Lower lobe of right lung (tissue), 2 donors: ENCODE measurements at places on chromosomes 13 and 19. TPM values are rescaled to one million over a fixed set of nuclear protein-coding genes. Genes with fewer than 3 reads are reported as not detected.
A peak's percentile ranks its signal among the peaks of the same experiment; 100 is the strongest.

OR7C1 gene
- 0.18 TPM for total RNA-seq

C1QTNF9 gene
- total RNA-seq, result not detected

KIRREL2 gene
- 0.12 TPM for total RNA-seq

USF2 gene
- total RNA-seq, result 171 TPM

ZFP28 gene
- 6.4 TPM for total RNA-seq

DNA sequence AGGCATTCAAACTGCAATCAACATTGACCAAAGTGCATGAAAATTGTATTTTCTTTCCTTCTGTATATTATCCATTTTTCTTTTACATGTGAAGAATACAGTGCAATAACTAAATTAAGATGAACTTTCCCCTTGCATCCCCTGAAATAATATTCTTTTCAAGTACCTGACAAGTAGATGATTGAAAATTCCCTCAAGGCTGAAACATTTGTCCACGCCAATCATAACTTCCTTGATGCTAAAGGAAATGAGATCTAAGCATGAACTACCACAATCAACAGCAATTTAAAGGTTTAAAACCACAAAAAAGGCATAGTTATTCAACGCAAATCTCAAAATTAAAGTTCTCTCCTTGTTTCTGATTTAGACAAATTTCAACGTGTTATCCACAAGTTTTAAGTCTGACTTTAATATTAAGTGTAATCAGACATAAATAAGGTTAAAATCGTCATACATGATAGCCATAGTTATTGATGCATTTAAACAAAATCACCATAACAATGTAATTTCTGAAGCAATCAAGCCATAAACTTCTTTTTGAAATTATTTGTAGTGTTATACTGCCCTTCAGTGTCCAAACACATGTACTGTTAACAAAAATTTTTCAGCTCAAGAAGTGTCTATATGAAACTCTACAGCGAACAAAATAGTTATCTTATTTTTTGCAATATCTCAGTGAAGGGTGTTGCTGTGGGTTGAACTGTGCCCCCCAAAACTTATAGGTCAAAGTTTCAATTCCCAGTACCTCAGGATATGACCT is 169.5 kb downstream of the DCLK1 start:
- no peak overlapping the region for H3K4me3 ChIP-seq
- H3K27me3 ChIP-seq, result no peaks in the 10 kb centered on the region
- no peak for DNase-seq
- H3K27ac ChIP-seq, result no peak overlapping the region
- H3K36me3 ChIP-seq, result no peaks in the 10 kb centered on the region

DNA sequence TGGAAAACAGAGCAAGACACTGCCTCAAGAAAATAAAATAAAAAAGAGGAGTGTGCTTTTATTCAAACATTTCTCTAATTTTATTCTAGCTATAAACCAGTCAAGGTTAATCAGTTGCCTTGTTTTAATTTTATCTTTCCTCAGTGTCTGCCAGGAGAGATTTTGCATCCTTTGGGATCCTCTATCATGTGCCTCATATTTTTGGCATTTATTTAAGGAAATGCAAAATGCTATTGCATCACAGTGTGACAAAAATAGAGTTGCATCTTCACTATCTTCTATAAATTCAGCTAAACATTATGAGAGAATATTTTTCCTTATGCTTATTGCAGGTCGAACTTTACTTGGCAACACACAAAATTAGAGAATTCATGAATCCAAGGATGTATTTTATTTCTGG is 639.0 kb upstream of the KLF12 start:
- H3K27ac ChIP-seq, result no peak overlapping the region
- no peaks in the 10 kb centered on the region for H3K36me3 ChIP-seq
- no peak overlapping the region for H3K4me3 ChIP-seq
- no peak for DNase-seq

- H3K27me3 ChIP-seq, result no peaks in the 10 kb centered on the region
- peak; percentile 46 for DNase-seq
- H3K27ac ChIP-seq, result no peak overlapping the region
Observed at GRCh38 chr19:10116085-10116865, 3.4 kb downstream of the EIF3G start.

GRCh38 chr13:106415971-106416370 is 119.5 kb downstream of the EFNB2 start:
- H3K36me3 ChIP-seq, result no peaks in the 10 kb centered on the region
- no peaks in the 10 kb centered on the region for H3K4me1 ChIP-seq
- DNase-seq, result no peak
- H3K4me3 ChIP-seq, result no peak overlapping the region

GRCh38 chr13:21949818-21950429 is 279.1 kb downstream of the FGF9 start:
- H3K27me3 ChIP-seq, result no peaks in the 10 kb centered on the region
- no peak overlapping the region for H3K27ac ChIP-seq
- no peaks in the 10 kb centered on the region for H3K36me3 ChIP-seq
- H3K4me3 ChIP-seq, result no peak overlapping the region

GRCh38 chr13:91126806-91127205 is 220.7 kb upstream of the MIR17HG start:
- no peaks in the 10 kb centered on the region for H3K36me3 ChIP-seq
- no peak for DNase-seq
- no peak overlapping the region for H3K27ac ChIP-seq
- H3K27me3 ChIP-seq, result no peaks in the 10 kb centered on the region
- no peaks in the 10 kb centered on the region for H3K4me1 ChIP-seq

DNA sequence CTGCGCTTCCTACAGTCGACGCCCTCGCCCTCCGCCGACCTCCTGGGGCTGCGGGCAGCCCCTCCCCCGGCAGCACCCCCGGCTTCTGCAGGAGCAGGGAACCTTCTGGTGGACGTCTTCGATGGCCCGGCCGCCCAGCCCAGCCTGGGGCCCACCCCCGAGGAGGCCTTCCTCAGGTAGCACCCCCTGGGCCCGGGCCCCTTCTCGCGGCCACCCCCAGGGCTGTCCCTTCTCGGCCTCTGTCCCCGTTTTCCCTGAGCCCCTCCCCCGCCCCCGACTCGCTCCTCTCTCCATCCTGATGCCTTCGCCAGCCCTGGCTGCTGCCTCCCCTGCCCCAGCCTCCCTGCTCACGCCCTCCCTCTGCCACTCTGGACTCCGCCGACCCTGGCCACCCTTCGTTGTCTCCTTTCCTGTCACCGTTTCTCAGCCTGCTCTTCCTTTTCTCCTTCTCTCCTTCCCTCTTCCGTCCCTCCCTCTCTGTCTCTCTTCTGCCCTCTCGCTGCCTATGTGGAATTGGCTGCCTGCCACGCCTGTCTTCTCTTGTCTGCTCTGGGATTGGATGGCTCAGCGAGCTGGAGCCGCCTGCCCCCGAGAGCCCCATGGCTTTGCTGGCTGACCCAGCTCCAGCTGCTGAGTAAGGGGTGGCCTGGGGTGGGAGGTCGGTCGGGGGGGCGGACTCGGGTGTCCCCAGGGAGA is 11.0 kb downstream of the FUZ start:
- no peaks in the 10 kb centered on the region for H3K27me3 ChIP-seq
- no peak for DNase-seq
- H3K36me3 ChIP-seq, result peaks cover 89% of the 10 kb centered on the region
- peak overlapping the region; percentile 36 for H3K27ac ChIP-seq
- H3K4me3 ChIP-seq, result peak overlapping the region; percentile 31

GRCh38 chr13:92260363-92260762 is 861.9 kb downstream of the GPC5 start:
- no peaks in the 10 kb centered on the region for H3K4me1 ChIP-seq
- no peaks in the 10 kb centered on the region for H3K27me3 ChIP-seq
- no peak for DNase-seq
- H3K36me3 ChIP-seq, result no peaks in the 10 kb centered on the region
- H3K4me3 ChIP-seq, result no peak overlapping the region

GRCh38 chr19:55913643-55914268 is 18.4 kb downstream of the NLRP13 start:
- no peak overlapping the region for H3K27ac ChIP-seq
- no peak for DNase-seq
- H3K4me1 ChIP-seq, result no peaks in the 10 kb centered on the region
- no peak overlapping the region for H3K4me3 ChIP-seq

DNA sequence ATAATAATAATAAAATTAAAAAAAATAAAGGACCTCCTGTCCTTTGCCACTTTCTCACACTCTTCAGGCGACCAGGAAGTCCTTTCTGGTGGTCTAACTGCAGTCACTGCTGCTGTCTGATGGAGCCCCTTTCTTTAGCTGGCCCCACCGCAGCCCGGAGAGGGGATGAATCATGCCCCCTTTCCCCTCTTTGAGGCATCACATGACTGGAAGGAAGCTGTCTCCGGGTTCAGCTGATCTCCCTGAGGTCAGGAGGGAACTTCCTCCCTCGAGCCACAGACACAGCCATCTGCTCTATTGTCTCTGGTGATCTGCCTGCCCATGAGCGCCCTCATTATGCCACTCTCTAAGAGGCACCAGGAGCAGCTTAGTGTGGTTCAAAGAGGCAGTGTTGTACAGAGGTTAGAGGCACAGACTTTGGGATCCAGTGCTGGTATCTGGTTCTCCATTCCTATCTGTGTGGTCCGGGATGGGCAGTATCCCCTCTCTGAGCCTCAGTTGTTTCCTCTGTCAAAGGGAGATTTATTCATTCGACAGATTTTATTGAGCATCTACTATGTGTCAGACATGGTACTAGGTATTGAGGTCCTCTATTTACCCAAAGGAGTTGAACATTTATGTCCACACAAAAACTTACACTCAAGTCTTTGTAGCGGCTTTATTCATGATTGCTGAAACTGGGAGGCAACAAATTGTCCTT is 30.0 kb downstream of the VAV1 start:
- peak; percentile 76 for DNase-seq
- H3K27me3 ChIP-seq, result no peaks in the 10 kb centered on the region
- H3K4me3 ChIP-seq, result peak overlapping the region; percentile 46
- H3K4me1 ChIP-seq, result peaks cover 31% of the 10 kb centered on the region
- no peaks in the 10 kb centered on the region for H3K36me3 ChIP-seq
- H3K27ac ChIP-seq, result peak overlapping the region; percentile 60

GRCh38 chr19:46393456-46394401 is 19.6 kb downstream of the CCDC8 start:
- H3K27me3 ChIP-seq, result no peaks in the 10 kb centered on the region
- H3K27ac ChIP-seq, result no peak overlapping the region
- peaks cover 38% of the 10 kb centered on the region for H3K36me3 ChIP-seq
- H3K4me3 ChIP-seq, result no peak overlapping the region
